ENCODE measurements at places on chromosomes 4 and X.

DNA sequence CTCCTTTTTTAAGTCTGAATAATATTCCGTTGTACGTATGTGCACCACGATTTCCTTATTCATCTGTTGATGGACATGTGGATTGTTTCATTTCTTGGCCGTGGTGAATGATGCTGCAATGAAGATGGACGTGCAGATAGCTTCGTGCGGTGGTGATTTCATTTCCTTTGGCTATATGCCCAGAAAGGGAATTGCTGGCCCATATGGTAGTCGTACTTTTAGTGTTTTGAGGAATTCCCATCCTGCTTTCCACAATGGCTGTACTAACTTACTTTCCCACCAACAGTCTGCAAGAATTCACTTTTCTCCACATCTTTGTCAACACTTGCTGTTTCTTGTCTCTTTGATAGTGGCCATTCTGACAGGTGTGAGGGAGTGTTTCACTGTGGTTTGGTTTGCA lies 12.8 kb downstream of the ZFP42 start:
- peak; percentile 87 for DNase-seq

- no peak for DNase-seq
Measured at GRCh38 chrX:25226151-25226550, 210.4 kb upstream of the ARX start.

- DNase-seq, result no peak
Measured at GRCh38 chr4:3834663-3835521, 68.7 kb downstream of the ADRA2C start.

DNA sequence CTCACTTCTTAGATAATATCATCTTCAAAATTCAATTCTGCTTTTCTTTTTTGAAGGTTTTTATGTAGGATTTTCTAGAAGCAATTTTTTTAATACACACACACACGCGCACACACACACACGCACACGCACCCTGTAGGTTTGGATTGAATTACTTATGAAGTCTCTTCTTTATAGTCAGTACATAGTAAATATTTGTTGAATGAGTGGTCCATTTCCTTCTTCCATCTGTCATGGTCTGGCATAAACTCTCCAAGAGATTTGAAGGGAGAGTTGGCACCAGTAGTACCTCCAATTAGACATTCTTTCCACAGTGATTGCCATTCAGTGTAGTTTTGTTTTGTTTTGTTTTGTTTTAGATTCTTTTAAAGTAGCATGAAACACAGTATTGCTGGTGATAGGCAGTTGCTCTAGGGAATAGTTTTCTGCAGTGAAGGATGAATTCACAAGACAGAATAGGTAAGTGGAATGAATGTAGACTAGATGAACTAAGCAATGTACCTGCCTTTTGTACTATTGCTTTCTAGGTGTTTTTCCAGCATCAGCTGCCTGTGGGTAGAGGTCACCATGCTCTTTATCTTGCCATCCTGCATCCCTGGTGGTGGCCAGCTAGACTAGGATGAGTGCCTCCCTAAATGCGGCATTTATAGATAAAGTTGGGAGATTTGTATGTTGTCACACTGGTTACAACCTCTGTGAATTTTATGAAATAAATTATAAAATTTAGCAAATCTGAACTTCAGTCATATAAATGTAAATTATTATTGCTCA lies 20.5 kb downstream of the PDLIM5 start:
- DNase-seq, result peak; percentile 75

GRCh38 chr4:7987148-7987989 lies 47.7 kb upstream of the AFAP1 start:
- DNase-seq, result peak; percentile 73

GRCh38 chr4:6887591-6888371 lies 21.8 kb upstream of the TBC1D14 start:
- DNase-seq, result peak; percentile 59

DNA sequence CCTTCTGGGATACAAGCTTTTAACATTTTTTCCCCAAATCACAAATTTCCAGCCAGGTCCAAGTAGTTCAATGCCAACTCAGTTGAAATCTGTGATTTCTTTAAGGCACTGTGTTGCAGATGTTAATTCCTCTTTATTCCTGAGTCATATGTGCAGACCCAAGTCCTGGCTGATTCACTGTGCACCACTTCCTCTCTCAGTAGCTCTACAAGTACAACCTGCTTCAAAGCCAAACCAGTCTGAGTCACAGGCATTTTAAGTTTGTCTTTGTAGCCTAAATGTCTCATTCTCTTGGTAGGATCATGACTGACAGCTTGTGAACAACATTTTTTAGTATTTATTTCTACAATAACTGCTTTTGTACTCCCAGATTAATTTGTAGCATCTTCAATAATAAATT lies 165.6 kb upstream of the S100G start:
- DNase-seq, result peak; percentile 97

GRCh38 chr4:172680691-172681090 lies 487.9 kb upstream of the GALNT7 start:
- DNase-seq, result no peak

DNA sequence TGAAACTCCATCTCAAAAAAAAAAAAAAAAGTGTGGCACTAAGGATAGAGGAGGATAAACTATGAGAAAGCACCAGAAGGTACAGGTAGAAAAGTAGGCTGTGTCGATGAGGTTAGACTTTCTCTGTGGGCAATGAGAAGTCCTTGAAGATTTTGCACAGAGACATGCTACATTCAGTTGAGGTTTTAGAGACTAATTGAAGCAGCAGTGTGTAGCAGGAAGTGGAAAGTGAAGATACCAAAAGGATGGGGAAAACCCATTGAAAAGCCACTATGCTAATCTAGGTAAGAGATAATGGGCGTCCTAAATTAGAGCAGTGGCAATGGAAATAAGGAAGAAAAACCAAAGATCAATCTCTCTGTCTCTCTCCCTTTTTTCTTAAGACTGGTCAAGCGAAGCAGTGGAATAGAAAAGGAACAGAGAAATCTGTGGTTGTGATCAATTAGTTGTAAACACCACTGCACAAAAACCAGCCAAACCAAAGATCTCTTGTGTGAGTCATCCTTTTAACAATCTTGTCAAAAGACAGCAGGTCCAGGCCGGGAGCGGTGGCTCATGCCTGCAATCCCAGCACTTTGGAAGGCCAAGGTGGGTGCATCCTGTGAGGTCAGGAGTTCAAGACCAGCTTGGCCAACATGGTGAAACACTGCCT lies 3.5 kb downstream of the SPINK2 start:
- no peak for DNase-seq

DNA sequence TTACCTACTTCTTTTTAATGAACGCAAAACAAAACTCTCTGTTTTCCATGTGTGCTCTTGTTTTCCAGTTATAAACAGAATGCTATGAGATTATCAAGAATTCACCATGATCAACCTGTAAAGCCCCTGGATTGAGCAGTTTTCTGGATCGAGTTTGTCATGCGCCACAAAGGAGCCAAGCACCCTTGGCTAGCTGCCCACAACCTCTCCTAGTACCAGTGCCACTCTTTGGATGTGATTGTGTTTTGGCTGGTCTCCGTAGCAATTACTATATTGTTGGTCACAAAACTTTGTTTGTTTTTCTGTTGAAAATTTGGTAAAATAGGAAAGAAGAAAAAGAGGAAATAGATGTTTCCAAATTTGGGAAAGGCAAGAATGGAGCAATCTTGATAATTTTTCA lies 51.1 kb downstream of the UGT2B7 start:
- no peak for DNase-seq

DNA sequence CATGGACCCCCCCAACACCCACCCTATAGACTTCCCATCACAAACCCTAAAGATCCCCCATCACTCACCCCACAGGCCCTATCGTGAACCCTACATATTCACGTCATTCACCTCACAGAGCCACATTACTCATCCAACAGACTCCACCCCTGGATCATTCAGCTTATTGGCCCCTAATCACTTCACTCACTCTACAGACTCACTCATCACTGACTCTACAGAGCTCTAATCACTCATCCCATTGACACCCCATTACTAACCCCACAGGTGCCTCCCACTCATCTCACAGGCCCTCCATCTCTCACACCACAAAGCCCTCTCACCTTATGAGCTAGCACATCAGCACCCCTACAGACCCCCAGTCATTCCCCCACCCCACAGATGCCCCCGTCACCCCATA lies 6.3 kb upstream of the TBC1D25 start:
- peak; percentile 35 for DNase-seq

- no peak for DNase-seq
Measured at GRCh38 chr4:183204793-183205192, 105.7 kb downstream of the WWC2 start.

DNA sequence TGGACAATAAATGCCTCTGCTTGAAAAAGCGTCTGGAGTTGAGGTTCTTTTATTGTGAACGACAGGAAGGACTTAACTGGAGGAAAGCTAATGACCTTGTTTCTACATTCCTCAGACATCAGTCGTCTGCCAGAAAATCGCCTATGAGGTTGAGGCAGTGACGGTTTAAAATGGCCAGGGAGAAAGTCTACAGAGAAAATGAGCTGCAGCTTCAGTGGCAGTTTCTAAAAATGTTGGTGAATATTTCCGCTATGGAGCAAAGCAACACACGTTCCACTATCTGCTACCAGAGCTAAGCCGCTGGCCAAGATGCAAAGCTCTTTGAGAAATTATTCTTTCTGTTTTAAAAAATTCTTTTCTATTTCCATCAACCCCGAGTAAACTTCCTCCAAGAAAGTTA lies 116.9 kb upstream of the GALNT7 start:
- no peak for DNase-seq

GRCh38 chrX:40476958-40477357 lies 103.8 kb upstream of the ATP6AP2 start:
- DNase-seq, result no peak

GRCh38 chr4:81207828-81208227 lies 7.2 kb downstream of the PRKG2 start:
- DNase-seq, result peak; percentile 90

GRCh38 chrX:34365471-34365870 lies 233.4 kb upstream of the FAM47A start:
- peak; percentile 38 for DNase-seq

- DNase-seq, result no peak
Measured at GRCh38 chr4:31545330-31545729, 825.2 kb downstream of the PCDH7 start.

DNA sequence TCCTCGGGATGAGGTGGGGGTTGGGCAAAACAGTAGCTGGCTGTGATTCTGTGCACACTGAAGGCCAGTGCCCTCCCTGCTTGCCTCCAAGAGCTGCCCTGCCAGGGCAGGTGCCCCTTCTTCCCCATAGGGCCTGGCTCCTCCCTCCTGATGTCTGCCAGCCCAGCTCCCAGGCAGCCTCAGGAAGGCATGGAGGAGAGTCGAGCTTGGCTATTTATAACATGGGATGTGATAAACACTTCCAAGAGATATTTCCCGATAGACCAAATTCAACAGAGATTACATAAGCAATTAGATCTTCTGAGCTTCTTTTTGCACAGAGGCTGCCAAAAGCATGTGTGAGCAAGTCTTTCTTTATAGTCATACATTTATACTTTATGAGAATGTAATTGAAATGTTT lies 45.3 kb upstream of the PJA1 start:
- no peak for DNase-seq

- peak; percentile 81 for DNase-seq
Measured at GRCh38 chrX:118519411-118520215, 24.0 kb downstream of the DOCK11 start.

- DNase-seq, result no peak
Measured at GRCh38 chr4:81648576-81649275, 177.0 kb upstream of the RASGEF1B start.

All from fibroblast of mammary gland (primary cell).